ENCODE measurements at places on chromosomes 13 and 19.

- DNase-seq: no peak
Observed at GRCh38 chr13:74794147-74794546, 659.9 kb upstream of the KLF12 start.

DNA sequence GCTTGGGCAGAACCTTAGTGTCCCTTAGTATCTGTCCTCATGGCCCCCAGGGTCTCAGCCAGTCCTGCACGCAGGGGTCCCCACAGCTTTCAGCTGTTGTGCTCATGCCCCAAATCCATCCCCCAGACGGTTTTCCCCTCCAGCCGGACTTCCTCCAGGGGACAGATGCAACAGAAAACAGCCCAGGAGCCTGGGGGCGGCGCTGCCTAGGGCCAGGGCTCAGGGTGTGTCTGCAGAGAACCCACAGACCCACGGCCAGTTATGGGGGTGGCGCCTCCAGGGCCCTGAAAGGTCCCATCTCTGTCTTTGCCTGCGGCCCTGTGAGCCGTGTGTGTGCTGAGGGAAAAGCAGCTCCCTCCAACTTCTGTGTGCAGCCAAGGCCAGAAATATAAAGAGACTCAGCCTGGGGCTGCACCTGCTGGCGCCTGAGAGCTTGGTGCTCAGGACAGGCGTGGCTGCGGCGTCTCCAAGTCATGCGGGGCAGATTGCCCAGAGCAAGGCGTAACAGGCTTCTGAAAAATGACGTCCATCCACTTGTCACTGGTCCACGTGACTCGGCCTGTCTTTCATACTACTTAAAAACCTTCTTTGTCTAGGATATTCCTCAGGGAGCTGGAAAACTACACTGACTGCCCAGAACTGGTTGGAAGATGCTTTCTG is 22.1 kb upstream of the F7 start:
- DNase-seq: peak; percentile 48

- DNase-seq: peak; percentile 99
Observed at GRCh38 chr13:100392709-100393630, 195.6 kb downstream of the GGACT start.

GRCh38 chr19:19217099-19217498 is 5.3 kb downstream of the NCAN start:
- peak; percentile 49 for DNase-seq

DNA sequence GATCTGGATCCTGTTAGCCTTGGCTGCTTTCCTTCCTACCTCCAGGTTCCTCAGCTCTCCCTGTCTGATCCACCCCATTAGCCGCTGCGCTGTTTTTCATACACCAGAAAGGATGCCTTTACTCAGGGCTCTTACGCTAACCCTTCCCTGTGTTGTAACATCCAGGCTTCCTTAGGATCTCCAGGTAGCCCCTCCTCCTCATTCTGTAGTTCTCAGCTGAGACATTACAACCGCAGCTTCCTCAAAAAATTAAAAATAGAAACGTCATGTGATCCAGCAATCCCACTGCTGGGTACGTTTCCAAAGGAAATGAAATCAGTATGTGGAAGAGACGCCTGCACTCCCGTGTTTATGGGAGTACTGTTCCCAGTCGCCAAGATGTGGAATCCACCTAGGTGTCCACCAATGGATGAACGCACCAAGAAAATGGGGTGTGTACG is 18.4 kb upstream of the MYADM start:
- peak; percentile 91 for DNase-seq

DNA sequence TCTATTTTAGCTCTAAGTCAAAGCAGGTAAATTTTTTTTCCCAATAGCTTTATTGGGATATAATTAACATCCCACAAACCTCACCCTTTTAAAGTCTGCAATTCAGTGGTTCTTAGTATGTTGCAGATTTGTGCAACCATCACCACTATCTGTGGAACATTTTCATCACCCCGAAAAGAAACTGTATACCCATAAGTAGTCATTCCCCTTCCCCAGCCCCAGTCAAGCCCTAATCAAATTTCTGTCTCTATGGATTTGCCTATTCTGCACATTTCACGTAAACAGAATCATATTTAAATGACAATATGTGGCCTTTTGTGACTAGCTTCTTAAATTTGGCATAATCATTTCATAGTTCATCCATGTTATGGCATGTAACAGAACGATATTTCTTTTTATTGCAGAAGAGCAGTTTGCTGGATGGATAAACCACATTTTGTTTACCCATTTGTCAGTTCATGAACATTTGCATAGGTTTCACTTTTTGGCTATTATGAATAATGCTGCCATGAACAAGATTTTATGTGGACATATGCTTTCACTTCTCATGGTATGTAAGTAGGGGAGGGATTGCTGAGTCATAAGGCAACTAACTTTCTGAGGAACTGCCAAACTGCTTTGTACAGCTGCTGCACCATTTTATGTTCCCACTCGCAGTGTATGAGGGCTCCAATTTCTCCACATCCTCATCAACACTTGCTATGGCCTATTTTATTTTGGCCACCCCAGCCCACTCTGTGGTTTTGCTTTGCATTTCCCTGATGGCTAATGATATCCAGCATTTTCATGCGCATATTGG is 10.9 kb downstream of the SLC46A3 start:
- DNase-seq: peak; percentile 85

DNA sequence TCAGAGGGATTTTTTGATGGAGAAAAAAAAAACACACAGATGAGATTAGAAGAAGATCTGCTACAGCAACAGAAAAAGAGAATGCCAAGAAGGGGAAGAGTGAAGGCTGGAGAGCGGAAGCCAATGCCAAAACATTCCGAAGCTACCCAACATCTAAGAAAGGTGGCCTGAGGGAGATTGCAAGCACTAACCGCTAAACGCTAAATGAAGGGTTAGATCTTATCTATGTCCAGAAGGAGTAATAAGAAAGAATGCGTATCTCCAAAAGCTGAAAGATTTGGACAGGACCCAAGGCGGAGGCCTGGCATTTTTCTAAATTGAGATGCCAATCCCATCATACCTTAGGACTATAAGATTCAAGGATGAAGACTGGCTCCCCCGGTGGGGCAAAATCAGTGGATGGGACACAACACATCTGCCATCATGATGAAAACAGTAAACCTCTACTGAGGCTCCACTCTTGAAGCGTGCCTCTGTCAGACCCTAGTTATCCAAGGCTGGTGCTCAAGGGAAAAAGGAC is 15.6 kb upstream of the HMGB1 start:
- no peak for DNase-seq

DNA sequence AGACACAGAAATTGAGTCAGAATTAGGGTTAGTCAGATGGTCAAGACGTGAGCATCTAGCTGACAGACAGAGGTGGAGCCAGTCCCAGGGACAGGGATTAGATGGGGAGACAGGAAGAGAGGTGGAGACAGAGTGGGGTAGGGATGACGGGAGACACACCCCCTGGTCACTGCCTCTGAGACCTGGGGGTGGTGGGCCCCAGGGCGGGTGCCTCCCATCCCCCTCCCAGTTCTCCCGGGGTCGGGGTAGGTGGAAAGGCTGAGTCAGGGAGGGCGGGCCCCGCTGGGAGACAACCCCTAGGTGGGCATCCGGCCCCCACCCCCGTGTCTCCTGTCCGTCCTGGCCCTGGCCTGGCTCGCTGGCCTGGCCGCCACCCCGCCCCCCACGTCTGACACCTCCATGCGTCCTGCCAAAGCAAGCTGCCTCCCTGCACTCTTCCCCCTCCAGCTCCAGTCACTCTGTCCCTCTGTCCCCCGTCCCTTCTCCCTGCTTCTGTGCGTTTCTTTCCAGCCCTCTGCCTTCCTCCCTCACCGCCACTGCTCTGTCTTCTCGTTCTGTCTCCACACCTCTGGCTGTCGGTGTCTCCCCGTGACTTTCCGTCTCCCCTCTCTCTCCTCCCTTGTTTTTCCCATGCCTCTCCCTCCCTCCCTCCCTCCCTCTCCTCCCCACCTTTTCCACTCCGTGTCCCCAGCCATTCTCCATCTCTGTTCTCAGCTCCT is 15.1 kb downstream of the CCDC97 start:
- peak; percentile 84 for DNase-seq
